WTC11 (cell line): ENCODE measurements at places on chromosomes 4 and X. TPM values are rescaled to one million over a fixed set of nuclear protein-coding genes. Genes with fewer than 3 reads are reported as not detected.
A peak's percentile ranks its signal among the peaks of the same experiment; 100 is the strongest.

DNA sequence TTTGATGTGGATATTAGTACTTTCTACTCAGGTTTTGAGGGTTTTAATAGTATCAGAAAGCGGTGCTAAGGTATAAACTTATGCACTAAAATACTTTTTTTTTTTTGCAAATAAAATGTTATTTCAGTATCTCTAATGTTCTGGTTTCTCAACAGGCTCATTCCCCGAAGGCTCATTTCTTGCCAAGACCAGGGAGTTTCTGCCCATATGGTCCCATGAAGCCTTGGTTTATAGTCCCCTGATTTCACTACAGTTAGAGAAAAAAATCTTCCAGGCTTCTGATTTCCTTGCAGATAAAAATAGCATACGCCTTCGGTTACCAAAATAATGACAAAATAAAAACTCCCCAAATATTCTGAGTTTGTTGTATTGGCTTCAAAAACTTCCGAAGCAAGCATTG is 814.2 kb upstream of the PABPC4L start:
- peaks cover 18% of the 10 kb centered on the region for H3K36me3 ChIP-seq
- no peaks in the 10 kb centered on the region for H3K27me3 ChIP-seq
- no peak for DNase-seq
- H3K4me3 ChIP-seq: no peak overlapping the region

DNA sequence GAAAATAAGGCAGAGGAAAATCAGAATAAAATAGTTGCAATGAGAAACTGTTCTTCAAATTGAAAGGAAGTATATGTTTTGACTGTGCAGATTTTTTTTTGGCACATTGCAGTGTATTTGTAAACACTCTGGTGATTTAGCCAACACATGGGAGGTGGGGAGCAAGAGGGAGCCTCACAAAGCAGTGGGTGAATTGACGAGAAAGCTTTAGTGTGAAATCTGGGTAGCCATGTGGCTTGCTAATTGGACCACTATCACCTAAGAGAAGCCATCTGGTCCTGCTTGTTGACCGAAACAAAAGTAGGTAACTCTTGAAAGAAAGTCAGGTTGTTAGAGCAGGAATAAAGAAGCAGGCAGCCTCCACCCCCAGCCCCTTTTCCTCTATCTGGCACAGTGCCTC is 10.4 kb downstream of the CLCN5 start:
- H3K4me3 ChIP-seq: no peak overlapping the region
- no peaks in the 10 kb centered on the region for H3K4me1 ChIP-seq
- no peaks in the 10 kb centered on the region for H3K36me3 ChIP-seq
- H3K27me3 ChIP-seq: no peaks in the 10 kb centered on the region

GRCh38 chr4:108881986-108882385 is 119.1 kb upstream of the ETNPPL start:
- no peak overlapping the region for H3K4me3 ChIP-seq
- H3K36me3 ChIP-seq: no peaks in the 10 kb centered on the region

- no peak for DNase-seq
- no peaks in the 10 kb centered on the region for H3K27me3 ChIP-seq
- H3K4me3 ChIP-seq: no peak overlapping the region
- no peak overlapping the region for H3K27ac ChIP-seq
- H3K4me1 ChIP-seq: no peaks in the 10 kb centered on the region
These were observed 41.1 kb downstream of the BMPR1B start for GRCh38 chr4:94798808-94799207.

- H3K4me3 ChIP-seq: 0 out of 2 replicates have a peak overlapping the region, but pooled peaks have one; percentile 4
- H3K36me3 ChIP-seq: no peaks in the 10 kb centered on the region
- peak overlapping the region; percentile 80 for H3K27ac ChIP-seq
- H3K27me3 ChIP-seq: no peaks in the 10 kb centered on the region
- peaks cover 43% of the 10 kb centered on the region for H3K4me1 ChIP-seq
These were observed 215.1 kb upstream of the GPC4 start for GRCh38 chrX:133630362-133630761.

GRCh38 chr4:26212528-26212927 is 108.3 kb upstream of the RBPJ start:
- no peak overlapping the region for H3K4me3 ChIP-seq
- H3K27ac ChIP-seq: no peak overlapping the region
- no peaks in the 10 kb centered on the region for H3K36me3 ChIP-seq
- no peak for DNase-seq
- H3K4me1 ChIP-seq: peaks cover 13% of the 10 kb centered on the region

DNA sequence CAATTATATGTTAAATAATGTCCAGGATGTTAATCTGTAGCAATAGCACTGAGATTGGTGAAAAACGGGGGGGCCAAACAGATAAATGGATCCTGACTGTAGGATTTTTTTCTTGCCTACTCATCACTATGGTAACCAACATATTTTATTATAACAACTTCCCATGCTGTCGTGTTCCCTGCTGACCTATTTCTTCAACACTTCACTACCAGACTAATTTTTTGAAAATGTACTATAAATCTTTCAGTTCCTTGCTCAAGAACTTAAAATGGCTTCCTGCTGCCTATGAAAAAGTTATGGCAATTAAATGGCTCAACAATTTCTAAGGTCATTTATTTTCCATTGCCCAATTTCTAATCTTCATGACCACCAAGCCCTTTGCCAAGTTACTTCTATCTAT is 38.9 kb upstream of the CFAP47 start:
- H3K27me3 ChIP-seq: no peaks in the 10 kb centered on the region
- H3K36me3 ChIP-seq: no peaks in the 10 kb centered on the region
- H3K4me3 ChIP-seq: no peak overlapping the region
- no peaks in the 10 kb centered on the region for H3K4me1 ChIP-seq
- DNase-seq: no peak

- no peaks in the 10 kb centered on the region for H3K4me1 ChIP-seq
- no peak overlapping the region for H3K4me3 ChIP-seq
- H3K27me3 ChIP-seq: peaks cover 35% of the 10 kb centered on the region
- H3K27ac ChIP-seq: no peak overlapping the region
- no peak for DNase-seq
These were observed 34.9 kb upstream of the PPP2R2C start for GRCh38 chr4:6507345-6507744.

GRCh38 chrX:15854080-15854655 is 445 bp downstream of the AP1S2 start:
- peak overlapping the region; percentile 85 for H3K4me3 ChIP-seq
- no peaks in the 10 kb centered on the region for H3K27me3 ChIP-seq
- DNase-seq: peak; percentile 54
- peaks cover 38% of the 10 kb centered on the region for H3K36me3 ChIP-seq
- H3K27ac ChIP-seq: no peak overlapping the region

GRCh38 chrX:34657726-34658070 is 613 bp upstream of the TMEM47 start:
- peaks cover 8% of the 10 kb centered on the region; the same call in 1 of the 2 replicates for H3K36me3 ChIP-seq
- peaks cover 7% of the 10 kb centered on the region; the same call in 1 of the 2 replicates for H3K27me3 ChIP-seq
- no peak for DNase-seq
- H3K4me1 ChIP-seq: peaks cover 31% of the 10 kb centered on the region
- H3K27ac ChIP-seq: peak overlapping the region; percentile 32; the same call in 1 of the 2 replicates

TKTL2 gene
- total RNA-seq: not detected in 3 replicates

ARMCX5 gene
- total RNA-seq: 13.2 to 13.6 TPM (median 13.5 TPM) in 3 replicates

CSTF2 gene
- total RNA-seq: 29.8 to 30.3 TPM (median 30.2 TPM) in 3 replicates

ZAR1 gene
- total RNA-seq: 0.87 to 1.4 TPM (median 0.89 TPM) in 3 replicates

COX7B2 gene
- total RNA-seq: not detected in 3 replicates

NHSL2 gene
- total RNA-seq: 6.4 to 8.1 TPM (median 7.9 TPM) in 3 replicates

GLRA2 gene
- total RNA-seq: not detected in 3 replicates

ADH6 gene
- 0.07 TPM in 1 of 3 replicates, not detected in the others for total RNA-seq

LNX1 gene
- 4.3 to 5.9 TPM (median 4.5 TPM) in 3 replicates for total RNA-seq

SYN1 gene
- 7.1 to 8.3 TPM (median 7.3 TPM) in 3 replicates for total RNA-seq
